SIG-M5 (cell line): ENCODE measurements at places on chromosomes 1 and 21.

DNA sequence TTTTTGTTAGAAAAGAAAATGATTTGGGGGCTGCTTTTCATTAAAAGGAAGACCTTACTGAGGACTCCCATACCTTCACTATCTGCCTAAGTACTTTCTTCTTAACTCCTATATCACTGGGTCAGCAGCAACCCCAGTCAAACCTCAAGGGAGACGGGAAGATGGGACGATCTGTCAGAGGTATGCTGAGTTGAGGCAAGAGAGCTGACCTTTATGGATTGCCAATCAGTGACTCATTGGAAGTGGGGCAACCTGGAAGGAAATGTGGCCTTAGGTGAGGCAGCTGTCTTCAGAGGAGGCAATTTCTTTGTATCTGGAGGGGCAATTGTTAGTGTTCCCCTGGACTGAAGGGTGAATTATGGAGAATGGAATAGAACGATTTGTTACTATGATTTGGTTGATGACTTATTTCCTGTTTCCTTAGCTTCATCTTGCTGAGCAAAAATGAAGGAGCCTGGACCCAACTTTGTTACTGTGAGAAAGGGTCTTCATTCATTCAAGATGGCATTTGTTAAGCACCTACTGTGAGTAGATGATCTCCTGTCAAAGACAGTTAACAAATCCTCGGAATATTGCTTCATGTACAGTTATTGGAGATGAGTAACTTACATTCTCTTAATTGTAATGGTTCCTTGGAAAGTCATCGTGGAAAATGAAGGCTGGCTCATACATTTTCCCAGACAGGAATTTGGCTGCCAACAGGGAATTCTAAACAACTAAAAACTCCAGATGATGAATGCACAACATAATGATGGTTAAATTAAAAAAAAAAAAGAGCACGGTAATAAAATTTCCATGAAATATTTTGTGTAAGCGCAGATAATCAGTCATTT is 134.7 kb upstream of the KCNJ15 start:
- no peak for DNase-seq

- DNase-seq, result peak; percentile 76
Measured at GRCh38 chr1:246689409-246690008, 34.7 kb upstream of the SCCPDH start.

- no peak for DNase-seq
Measured at GRCh38 chr1:70617728-70618127, 206.7 kb downstream of the CTH start.

DNA sequence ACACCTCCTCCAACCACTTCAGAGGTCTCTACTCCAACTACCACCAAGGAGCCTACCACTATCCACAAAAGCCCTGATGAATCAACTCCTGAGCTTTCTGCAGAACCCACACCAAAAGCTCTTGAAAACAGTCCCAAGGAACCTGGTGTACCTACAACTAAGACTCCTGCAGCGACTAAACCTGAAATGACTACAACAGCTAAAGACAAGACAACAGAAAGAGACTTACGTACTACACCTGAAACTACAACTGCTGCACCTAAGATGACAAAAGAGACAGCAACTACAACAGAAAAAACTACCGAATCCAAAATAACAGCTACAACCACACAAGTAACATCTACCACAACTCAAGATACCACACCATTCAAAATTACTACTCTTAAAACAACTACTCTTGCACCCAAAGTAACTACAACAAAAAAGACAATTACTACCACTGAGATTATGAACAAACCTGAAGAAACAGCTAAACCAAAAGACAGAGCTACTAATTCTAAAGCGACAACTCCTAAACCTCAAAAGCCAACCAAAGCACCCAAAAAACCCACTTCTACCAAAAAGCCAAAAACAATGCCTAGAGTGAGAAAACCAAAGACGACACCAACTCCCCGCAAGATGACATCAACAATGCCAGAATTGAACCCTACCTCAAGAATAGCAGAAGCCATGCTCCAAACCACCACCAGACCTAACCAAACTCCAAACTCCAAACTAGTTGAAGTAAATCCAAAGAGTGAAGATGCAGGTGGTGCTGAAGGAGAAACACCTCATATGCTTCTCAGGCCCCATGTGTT is 66.6 kb downstream of the TPR start:
- no peak for DNase-seq

GRCh38 chr1:247054992-247055415 is 23.6 kb downstream of the ZNF670 start:
- no peak for DNase-seq

DNA sequence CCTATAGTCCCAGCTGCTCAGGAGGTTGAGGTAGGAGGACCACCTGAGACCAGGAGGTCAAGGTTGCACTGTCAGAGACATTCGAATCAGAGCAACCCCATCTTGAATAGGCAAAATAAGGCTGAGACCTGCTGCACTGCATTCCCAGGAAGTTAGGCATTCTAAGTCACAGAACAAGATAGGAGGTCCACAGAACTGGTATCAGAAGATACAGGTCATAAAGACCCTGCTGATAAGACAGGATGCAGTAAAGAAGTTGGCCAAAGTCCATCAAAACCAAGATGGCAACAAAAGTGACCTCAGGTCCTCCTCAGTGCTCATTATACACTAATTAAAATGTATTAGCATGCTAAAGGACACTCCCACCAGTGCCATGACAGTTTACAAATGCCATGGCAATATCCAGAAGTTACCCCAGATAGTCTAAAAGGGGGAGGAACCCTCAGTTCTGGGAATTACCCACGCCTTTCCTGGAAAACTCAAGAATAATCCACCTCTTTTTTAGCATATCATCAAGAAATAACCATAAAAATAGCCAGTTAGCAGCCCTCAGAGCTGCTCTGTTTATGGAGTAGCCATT is 65.2 kb upstream of the KLHDC7A start:
- no peak for DNase-seq

DNA sequence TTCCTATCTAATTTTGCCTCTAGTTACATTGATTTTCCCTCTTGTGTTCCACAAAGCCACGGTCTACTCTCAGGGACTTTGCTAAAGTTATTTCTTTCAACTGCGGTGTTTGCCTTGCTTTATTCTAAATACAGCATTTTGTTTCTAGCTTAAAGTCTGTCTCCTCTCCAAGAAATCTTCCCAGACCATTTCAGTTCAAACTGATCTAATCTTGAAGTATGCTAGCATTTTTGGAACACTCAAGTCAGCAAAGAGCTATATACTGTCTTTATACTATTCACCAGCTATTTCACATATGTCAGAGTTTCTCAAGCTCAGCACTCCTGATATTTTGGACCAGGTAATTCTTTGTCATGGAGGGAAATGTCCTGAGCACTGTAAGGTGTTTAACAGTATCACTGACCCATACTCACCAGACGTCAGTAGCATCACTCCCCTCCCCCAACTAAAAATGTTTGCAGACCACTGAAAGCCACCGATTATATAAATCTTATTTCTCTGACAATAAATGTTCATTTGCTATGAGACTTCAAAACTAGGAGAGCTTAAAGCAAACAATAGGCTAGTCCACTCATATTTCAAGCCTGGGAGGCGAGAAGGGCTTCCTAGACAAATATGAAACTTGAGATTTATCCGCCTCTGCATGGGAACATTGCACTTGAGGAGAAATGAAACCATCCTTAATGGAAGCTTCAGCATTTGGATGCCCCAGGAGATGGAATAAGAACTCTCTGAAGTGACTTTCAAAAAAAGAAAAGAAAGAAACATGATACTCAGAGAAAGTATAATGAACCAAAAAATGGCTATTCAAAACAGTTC is 81.1 kb downstream of the KIAA0319L start:
- no peak for DNase-seq

- no peak for DNase-seq
Measured at GRCh38 chr1:67584938-67585337, 100.1 kb upstream of the GADD45A start.

DNA sequence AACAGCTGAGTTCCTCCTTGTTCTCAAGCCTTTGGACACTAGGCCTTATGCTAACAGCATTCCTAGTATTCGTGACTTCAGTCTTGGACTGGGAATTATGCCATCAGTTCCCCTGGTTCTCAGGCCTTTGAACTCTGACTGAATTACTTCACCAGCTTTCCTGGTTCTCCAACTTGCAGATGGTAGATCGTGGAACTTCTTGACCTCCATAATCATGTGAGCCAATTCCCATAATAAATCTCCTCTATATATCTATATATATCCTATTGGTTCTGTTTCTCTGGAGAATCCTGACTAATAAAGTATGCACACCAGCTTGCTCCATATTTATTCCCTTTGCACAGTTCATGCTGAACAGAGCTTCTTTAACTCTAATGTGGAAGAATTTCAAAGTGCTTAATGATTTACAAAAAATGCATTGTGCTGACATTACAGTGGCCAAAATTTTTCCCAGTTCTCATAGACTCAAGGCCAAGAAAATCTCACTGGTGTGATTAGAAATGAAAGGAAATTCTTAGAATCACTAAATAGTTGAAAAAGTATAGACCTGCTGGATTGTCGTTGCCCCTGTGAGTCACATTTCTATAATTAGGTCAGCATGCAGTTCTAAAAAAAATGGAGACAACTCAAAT is 462.9 kb upstream of the ADAMTS5 start:
- no peak for DNase-seq

GRCh38 chr1:84245563-84245962 is 55.9 kb upstream of the SAMD13 start:
- no peak for DNase-seq

DNA sequence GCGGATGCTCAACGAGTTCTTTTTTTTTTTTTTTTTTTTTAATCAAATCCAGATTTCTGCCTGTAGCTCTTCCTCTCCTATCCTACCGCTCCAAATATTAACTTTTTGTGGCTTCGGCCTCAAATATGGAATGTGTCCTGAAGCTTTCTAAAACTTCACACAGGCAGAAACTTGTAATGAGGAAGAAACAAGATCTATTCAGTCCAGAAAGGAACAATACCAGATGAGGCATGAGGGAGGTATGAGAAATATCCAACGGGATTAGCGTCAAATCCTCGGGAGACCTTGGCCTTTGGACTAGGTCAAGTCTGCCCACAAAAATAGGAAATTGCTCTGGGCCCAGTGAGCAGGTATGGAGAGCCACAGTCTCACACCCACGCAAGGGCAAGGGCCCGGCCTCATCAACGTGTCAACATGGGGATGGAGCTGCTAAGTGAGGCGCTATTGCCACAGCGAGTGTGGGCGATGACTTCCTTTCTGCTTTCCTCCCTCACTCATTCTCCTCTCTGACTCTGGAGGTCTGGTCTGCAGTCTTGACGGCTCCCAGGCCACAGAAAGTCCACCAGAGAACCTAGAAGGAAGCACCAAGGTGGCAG is 66.6 kb downstream of the BCAR3 start:
- no peak for DNase-seq

DNA sequence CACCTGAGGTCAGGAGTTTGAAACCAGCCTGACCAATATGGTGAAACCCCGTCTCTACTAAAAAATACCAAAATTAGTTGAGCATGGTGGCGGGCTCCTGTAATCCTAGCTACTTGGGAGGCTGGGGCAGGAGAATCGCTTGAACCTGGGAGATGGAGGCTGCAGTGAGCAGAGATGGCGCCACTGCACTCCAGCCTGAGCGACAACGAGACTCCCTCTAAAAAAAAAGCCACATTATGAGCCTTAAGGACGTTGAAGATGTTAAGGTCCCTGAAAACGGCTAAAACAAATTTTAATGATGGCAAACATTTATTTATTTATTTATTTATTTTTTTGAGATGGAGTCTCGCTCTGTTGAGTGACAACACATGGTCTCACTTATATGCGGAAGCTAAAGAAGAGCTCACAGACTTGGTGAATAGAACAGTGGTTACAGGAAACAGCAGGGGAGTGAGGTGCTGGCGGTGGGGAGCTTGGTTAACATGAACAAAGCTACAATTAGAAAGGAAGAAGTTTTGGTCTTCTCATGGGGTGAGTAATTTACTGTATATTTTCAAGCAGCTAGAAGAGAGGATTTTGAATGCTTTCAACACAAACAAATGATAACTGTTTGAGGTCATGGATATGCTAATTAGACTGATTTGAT is 47.1 kb downstream of the TCP10L start:
- no peak for DNase-seq

DNA sequence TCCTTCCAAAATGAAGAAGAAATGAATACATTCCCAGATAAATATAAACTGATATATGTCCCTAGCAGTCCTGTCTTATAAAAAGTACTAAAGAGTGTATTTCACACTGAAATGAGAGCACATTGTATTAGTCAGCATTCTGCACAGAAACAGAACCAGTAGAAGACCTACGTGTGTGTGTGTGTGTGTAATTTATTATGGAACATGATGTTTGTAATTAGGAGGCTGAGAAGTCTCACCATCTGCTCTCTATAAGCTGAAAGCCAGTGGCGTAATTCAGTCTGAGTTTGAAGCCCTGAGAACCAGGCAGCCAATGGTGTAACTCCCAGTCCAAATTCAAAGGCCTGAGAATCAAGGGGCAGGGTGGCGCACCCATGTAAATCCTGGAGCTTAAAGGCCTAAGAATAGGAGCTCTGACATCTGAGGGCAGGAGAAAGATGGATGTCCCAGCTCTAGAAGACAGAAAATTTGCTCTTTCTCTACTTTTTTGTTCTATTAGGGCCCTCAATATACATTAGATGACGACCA is 146.5 kb upstream of the LYPLAL1 start:
- DNase-seq, result no peak

DNA sequence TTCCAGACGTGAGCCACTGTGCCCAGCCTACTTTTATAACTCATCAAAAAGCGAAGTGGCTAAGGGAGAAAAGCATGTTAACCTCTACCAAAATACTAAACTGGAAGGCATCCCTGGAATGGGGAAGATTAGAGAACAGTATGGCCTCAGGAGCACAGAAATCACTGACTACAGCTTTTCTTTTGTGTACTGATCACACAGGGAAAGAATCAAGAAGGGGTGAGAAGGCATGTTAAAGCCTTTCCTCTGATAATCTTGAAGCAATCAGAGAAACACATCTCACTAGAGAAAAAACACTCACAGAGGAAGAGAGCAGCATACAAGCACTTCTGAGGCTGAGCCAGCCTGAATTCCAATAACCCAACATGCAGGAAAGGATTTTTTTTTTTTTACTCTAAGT is 10.7 kb downstream of the PCAT6 start:
- no peak for DNase-seq

DNA sequence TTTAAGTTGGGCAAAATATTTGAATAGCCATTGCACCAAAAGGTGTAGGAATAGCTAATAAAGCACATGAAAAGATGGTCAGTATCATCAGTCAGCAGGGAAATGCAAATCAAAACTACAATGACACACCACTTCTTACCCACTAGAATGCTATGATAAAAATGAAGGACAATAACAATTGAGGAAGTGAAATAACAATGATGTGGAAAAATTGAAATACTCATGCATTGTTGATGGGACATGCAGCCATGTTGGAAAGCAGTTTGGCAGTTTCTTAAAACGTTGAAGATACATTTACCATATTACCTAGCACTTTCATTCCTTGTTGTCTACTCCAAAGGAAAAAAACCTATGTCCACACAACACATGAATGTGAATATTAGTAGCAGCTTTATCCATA is 28.4 kb downstream of the HSD3B1 start:
- DNase-seq, result no peak
